ENCODE measurements at places on chromosomes 6 and 20.

DNA sequence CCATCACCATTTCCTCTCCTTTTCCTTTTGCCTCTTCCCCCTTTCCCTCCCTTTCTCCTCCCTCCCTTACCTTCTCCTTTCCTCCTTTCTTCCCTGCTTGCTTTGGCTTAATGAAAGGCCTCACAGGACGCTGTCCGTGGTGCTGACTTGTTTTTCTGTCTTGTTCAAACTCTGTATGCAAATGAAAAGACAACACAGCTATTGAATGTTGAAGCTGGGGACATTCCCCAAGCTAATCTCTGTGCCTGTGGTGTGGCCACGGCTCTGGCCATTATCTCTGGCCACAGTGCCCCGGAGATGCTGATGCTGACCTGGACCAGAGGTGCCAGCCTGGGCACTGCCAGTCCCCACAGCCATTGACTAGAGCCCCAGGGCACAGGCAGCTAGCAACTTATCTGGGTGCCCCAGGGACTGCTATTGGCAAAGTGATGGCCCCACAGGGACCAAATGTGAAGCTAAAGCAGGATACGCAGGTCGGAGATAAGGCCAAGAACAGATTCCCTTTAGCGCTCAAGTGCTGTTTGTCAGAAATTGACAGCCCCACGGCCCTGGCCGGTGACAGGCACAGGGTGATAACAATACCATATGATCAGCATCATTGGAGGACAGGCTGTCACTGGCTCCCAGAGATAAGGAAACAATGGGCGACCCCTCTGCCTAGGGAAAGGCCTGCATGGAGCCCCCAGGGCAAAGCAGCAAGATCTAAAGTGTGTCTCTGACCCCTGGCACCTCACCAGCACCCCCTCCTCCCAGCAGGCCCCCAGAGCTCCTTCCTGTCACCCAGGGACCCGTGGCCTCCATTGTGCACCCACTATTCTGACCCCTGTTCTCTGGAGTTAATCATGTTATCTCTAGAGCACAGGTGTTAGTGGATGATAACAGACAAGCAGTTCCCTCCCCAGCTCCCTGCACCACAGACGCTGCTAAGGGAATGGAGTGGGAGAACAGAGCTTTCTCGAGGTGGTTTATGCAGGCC is 31.6 kb upstream of the SLC32A1 start:
- DNase-seq, result no peak

- DNase-seq, result no peak
Measured at GRCh38 chr6:130922922-130923321, 95.7 kb downstream of the SMLR1 start.

GRCh38 chr20:46990596-46991104 is 96.0 kb downstream of the EYA2 start:
- no peak for DNase-seq

DNA sequence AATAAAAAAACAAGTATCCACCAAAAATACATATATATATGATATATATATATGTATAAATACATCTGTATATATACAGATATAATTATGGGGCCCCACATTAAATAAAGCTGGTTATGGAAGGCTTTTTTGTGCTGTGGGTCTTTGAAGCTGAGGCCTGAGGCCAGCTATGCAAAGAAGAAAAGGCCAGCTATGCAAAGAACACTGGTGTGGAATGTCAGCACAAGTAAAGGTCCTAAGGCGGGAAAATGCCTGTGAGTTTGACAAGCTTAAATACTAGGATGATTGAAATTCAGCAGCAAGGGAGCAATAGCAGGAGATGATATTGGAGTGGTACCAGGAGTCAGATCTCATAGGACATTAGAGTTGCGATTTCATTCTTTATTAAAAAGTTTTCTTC is 25.2 kb downstream of the ADGRF1 start:
- no peak for DNase-seq

DNA sequence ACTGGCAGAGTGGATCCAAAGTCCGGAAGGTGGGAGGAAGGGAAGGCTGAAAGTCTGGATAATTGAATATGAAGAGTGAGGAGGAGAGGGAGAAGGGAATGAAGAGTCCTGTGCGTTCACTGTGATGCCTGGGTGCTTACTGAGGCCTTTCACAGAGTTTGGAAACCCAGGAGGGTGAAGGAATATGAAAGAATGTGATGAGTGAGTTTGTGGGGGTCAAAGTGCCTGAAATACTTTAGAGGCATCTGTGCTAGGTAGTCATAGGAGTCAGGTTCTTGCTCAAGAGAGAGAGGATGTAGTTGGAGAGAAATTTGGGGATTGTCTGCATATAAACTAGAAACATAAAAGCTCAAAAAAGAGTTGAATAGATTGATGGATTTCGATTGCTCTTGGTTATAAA is 20.7 kb downstream of the NKX2-4 start:
- DNase-seq, result no peak

DNA sequence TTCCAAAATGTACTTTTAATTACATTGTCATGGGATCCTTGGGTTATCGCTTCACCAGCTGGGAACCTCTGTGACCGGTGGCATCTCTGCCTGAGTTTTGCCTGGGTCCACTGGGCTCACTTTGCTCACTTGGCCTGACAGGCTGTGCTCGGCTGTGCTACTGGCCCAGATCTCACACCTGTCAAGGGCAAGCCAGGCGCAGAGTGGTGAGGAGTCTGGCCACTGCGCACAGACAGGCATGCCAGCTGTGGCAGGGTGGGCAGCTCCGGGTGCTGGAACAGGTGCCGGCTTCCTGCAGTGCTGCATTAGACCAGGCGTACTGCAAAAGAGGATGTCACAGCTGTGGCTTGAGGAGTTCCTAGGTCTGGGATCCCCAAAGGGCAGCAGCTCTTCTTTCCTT is 489.8 kb downstream of the TENT5A start:
- no peak for DNase-seq

DNA sequence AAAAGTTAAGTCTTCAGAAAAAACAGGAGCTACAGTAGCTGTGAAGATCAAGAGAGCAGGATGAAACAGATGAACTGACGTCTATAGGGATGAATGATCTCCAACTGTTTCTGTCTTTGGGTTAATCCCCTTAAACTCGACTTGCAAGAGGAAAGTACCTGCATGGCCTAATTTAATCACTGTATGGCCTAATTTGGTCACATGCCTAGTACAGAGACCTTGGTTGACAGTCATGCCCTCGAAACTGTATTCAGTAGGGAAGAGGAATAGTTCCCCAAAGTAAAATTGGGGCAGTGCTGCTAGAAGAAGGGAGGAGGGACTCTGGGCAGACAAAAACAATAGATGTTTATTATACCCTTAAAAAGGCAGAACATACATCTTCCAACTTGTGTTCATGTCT is 10.0 kb upstream of the SMAP1 start:
- DNase-seq, result peak; percentile 24

GRCh38 chr6:16649241-16649640 is 112.0 kb downstream of the ATXN1 start:
- DNase-seq, result no peak

- DNase-seq, result peak; percentile 93
Measured at GRCh38 chr6:21587961-21588480, 5.5 kb upstream of the SOX4 start.

DNA sequence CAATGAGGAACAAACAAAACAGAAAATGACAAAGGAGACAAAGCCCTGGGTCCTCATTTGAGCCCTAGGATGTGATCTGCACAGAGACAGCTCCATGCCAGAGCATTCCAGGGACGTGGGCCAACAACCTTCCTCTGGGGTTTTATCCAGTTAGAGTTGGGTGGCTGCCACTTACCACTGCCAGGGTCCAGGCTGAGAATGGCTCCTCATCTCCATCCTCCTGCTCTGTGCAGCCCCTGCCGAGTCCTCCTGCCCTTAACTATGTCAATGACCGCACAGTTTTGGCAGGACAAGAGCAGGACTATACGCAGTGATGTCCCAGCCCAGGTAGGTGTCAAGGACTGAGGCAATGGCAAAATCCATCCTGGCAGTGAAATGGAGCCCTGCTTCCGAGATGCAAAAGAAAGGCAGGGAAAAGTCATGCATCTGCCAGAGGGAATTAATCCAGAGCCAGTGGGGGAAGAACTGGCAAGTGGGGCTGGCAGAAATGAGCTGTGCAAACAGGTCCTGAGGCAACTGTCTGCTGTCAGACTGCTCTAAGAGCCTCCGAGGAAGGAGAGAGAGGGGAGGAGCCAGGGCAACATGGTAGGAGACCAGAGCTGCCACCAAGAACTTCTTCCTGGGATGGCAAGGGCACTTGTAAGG is 449.4 kb downstream of the PTPRT start:
- no peak for DNase-seq

DNA sequence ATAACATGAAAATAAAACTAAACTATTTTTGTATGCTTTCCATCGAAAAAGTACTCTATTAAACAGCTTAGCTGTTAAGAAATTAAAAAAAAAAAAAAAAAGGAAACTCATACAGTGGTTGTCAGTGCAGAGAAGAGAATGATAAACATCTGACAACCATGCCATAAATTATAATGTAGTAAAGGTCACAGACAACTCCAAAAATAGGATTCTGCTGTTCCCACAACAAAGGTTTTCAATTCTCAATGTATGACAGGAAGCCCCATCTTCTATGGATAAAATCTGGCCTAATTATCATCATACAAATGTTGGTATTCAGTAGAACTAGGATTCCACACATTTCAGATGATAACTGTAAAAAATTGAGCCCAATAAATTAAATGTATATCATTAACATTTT is 5.0 kb downstream of the PLN start:
- DNase-seq, result no peak

DNA sequence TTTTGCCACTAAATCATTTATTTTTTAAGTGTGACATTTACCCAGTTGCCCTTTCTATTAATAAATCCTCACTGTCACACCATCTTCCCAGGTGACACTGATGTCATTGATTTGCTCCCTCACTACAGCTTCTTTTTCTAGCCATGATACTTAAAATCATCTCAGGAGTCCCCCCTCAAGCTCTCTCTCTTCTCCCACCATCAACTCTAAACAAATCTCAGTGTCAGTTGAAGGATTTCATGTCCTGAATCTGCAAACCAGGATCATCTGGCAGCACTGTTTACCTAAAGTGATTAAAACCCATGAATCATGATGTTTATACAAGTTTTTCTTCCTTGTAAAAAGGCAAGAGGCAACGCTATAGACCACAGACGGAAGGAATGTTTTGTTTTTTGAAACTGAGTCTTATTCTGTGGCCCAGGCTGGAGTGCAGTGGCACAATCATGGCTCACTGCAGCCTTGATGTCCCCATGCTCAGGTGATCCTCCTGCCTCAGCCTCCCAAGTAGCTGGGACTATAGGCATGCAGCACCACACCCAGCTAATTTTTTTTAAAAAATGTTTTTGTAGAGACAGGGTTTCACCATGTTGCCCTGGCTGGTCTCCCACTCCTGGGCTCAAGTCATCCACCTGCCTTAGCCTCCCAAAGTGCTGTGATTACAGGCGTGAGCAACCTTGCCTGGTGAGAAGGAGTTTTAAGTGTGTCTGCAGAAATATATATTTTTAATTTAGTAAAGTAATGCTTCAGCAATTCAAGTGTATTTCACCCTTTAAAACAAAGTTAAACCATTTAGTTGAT is 30.1 kb upstream of the SH3BGRL2 start:
- no peak for DNase-seq

DNA sequence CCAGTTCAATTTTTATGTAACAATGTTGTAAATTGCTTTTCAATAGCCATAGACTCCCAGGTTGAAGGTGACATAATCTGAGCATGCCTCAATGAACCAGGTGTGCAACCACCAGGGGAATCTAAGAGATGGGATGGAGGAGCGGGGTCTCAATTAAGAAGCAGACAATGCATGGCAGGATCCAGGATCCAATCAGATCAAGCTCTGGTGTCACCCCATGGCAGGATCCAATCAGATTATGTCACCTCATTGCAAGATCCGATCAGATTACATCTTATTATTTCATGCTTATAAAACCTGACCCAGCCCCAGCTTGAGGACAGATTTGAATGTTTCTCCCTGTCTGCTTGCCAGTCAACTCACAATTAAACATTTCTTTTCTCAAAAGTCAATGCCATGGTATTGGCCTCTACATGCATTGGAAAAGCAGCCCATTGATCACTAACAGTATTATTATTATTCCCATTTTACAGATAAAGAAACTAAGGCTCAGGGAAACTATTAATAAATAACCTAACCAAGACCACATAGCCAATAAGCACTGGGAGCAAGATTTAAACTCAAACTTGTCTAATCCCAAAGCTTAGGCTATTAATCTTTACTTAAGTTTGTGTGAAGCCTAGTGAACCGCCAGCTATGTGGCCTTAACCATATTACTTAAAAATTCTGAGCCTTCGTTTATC is 14.3 kb upstream of the SIRT5 start:
- no peak for DNase-seq

DNA sequence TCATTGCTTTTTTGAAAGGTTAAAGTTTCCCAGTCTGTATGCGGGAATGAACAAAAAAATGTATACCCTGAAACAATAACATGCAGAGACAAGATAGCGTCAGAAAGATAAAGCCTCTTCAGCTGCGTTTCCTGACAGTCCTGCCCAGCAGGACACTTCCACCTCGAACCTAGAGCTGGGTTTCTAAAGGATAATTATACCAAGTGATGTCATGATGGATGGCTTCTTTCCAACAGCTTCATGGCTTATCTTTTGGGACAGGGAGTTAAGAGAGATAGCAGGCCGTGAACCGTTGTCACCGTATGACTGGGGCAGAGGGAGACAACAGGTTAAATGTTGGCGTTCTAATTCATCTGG is 267.6 kb upstream of the SGK1 start:
- DNase-seq, result no peak

GRCh38 chr6:150720774-150721233 is 121.1 kb downstream of the PLEKHG1 start:
- no peak for DNase-seq

DNA sequence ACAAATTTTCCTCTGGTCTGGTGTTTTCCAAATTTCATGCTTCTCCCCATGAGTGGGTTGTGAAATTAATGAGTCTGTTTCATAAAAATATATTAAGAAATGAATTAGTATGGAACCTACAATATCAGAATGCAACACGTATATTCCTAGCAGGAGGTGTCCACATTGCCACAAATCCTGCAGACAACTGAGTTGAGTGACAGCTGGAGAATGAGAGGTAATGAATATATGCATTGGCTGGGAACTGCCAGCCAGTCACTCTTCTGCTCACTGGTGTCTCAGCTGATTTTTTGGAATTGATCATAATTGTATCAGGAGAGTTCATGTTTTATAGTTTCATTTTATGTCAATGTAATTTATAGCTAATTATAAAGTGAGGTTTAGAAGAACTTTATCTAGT is 6.3 kb upstream of the ARFGEF3 start:
- DNase-seq, result no peak

- DNase-seq, result no peak
Measured at GRCh38 chr6:80217794-80218193, 111.3 kb downstream of the BCKDHB start.

All from WERI-Rb-1 (cell line).